Stimulated activated CD4-positive, alpha-beta T cell treated with anti-CD3 and anti-CD28 coated beads, Interleukin-12 subunit alpha, Interleukin-12 subunit beta, amount 100 ng/mL, for 48 hours (primary cell): ENCODE measurements at places on chromosomes 2 and 18.

GRCh38 chr2:173652311-173652710 lies 297.6 kb downstream of the CDCA7 start:
- DNase-seq: no peak

DNA sequence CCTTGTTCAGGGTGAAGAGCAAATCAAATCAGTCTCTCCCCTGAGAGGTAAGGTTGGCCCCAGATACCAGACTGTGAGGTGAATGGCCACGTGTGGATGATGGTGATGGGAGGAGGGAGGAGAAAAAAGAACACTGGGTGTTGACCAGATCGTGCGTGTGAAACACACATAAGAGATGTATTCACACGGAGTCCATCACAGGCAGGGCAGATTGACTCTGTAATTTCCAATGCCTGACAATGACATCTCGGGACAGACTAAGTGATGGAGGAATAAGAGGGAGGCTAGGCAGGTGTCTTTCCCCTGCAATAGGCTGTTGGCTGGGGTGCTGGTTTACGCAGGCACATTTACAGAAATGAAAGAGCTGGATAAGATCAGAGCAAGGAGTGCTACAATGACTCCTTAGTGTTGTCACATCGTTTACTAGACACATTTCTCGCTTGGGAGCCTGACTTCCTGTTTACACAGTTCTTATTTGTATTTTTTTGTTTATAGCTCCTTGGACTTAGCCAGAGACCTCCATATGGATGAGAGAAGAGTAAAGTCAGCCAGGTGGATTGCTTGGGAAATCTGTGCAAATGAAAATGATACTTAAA lies 43.1 kb downstream of the CPO start:
- DNase-seq: no peak

DNA sequence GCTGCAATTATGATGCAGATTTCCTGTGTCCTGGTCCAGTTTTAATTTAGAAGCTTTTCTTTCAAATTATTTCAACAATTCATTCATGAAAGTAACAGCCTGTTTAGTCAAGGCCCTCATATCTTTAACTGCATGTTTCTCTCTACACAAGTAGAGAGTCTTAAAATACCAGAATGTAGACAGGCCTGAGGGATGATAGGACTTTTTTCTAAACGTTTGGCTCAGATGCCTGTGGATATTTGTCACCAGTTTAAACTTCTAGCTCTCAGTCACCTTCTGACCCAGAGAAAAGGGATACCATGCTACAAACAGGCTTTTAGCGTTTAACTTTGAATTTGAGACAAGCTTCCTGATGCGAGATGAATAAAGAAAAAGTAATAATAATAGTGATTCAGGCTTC lies 15.7 kb downstream of the COL5A2 start:
- DNase-seq: no peak

- no peak for DNase-seq
Observed at GRCh38 chr2:48248251-48248933, 281.6 kb upstream of the STON1 start.

- DNase-seq: no peak
Observed at GRCh38 chr2:9907402-9907801, 44.1 kb upstream of the GRHL1 start.

- no peak for DNase-seq
Observed at GRCh38 chr2:120859814-120860578, 124.3 kb downstream of the GLI2 start.

GRCh38 chr18:49067071-49067470 lies 116.3 kb upstream of the SMAD7 start:
- DNase-seq: no peak

- no peak for DNase-seq
Observed at GRCh38 chr2:36480636-36481035, 117.3 kb downstream of the FEZ2 start.

- no peak for DNase-seq
Observed at GRCh38 chr2:85071096-85071495, 62.1 kb upstream of the TCF7L1 start.

- DNase-seq: no peak
Observed at GRCh38 chr2:236943841-236944513, 141.7 kb upstream of the COPS8 start.

DNA sequence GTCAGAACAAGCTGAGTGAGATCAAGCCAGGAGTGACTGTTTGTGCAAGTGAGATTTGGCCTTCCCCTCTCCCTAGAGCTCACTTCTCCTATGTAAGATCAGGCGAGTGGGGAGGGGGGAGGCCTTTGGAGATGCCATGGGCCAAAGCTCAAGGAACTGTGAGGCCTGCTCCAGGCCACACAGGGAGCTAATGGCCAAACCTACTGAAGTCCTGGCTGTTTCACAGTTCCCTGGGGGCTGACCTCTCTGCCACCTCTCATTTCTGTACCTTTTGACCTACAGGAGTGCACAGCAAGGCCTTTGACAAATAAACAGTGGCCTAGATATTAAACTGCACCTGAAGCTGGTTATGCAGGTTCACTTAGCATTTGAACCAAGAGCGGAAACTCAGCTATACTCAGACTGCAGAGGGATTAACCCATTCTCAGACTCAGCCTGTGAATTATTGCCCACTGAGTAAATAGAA lies 235.0 kb upstream of the NT5C1B start:
- no peak for DNase-seq

GRCh38 chr2:32009516-32010256 lies 1.1 kb downstream of the MEMO1 start:
- peak; percentile 4 for DNase-seq

DNA sequence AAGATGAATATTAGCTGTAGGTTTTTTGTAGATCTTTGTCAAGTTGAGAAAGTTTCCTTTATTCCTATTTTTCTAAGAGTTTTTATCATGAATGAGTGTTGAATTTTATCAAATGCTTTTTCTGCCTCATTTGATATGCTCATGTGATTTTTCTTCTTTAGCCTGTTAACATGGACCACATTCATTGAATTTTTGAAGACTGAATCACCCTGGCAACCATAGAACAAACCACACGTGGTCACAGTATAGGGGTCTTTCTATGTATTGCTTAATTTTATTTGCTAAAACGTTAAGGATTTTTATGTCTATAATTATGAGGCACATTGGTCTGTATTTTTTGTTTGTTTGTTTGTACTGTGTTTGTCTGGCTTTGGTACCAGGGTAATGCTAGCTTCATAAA lies 201.7 kb upstream of the CWC22 start:
- no peak for DNase-seq

DNA sequence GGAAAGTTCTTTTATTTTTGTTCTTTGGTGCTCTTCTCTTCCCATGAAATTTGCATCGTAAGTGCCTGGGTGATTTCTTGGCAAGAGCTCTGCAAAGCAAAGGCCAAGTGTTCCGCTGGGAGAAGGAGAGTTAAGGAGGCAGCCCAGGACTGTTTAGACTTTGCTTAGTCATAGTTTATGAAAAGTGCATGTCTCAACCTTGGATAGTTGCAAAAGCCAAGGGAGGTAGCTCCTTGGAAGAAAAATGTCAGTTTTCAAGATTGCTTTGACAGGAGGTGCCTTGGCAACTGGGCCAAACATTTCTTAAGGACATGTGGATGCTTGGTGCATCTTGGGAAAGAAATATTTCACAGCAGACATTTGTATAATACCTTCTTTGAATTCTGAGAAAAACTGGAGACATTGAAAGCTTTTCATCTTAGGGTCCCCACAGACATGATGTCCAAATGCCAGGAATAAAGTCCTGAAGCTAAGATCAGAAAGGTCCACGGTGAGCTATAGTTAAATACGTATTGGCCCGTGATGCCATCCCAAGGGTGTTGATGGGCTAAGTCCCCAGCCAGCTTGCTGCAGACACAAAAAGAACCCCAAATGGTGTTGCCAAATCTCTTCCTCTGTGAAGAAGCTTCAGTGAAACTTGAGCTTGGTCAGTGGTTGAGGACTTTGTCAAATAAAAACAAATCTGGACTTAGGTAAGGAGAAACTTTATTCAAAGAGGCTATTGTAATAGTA lies 96.3 kb upstream of the THUMPD2 start:
- no peak for DNase-seq

DNA sequence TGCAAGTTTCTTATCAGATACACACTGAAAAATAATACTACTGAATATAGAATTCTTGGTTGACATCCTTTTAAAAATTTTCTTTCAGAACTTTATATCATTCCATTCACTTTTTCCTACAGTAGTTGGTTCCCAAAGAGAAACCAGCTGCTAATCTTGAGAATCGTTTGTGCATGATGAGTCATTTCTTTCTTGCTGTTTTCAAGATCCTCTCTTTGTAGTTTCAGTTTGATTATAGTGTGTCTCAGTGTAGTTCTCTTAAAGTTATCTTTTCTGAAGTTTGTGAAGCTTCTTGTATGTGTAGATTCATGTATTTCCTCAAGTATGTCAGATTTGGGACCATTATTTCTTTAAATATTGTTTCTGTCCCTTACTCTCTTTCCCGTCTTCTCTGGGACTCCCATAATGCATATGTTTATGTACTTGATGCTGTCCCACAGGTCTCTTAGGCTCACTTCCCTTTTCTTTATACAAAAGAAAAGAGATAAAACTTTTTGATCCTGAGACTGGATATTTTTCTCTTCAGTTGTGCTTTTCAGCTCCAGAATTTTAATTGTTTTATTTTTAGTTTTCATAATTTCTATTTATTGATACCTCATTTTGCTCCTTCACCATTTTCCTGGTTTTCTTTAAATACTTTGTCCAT lies 801.0 kb downstream of the TDRD15 start:
- no peak for DNase-seq

DNA sequence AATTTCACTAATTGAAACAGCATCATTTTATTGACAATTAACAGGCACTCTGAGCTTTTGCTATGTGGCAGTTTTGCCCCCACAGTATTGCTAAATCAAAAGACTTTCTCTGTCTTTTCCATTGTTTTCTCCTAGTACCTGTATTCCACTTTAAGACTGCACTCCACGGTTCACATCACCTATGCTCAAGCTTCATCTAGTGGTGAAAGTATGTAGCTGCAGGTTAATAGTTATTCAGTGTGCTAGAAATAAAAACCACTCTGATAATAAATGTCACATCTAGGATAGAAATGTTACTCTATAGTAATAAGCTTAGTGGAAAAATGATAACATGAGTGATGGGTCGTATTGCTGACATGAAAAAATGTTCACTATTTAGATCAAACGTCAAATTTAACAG lies 24.6 kb downstream of the ARL6IP6 start:
- DNase-seq: no peak

- no peak for DNase-seq
Observed at GRCh38 chr2:166573391-166573790, 79.3 kb upstream of the SCN7A start.

- DNase-seq: no peak
Observed at GRCh38 chr2:45532181-45532580, 78.9 kb downstream of the SRBD1 start.

- no peak for DNase-seq
Observed at GRCh38 chr2:239225871-239226561, 174.8 kb downstream of the HDAC4 start.

GRCh38 chr2:47134386-47135090 lies 20.6 kb downstream of the STPG4 start:
- DNase-seq: no peak

DNA sequence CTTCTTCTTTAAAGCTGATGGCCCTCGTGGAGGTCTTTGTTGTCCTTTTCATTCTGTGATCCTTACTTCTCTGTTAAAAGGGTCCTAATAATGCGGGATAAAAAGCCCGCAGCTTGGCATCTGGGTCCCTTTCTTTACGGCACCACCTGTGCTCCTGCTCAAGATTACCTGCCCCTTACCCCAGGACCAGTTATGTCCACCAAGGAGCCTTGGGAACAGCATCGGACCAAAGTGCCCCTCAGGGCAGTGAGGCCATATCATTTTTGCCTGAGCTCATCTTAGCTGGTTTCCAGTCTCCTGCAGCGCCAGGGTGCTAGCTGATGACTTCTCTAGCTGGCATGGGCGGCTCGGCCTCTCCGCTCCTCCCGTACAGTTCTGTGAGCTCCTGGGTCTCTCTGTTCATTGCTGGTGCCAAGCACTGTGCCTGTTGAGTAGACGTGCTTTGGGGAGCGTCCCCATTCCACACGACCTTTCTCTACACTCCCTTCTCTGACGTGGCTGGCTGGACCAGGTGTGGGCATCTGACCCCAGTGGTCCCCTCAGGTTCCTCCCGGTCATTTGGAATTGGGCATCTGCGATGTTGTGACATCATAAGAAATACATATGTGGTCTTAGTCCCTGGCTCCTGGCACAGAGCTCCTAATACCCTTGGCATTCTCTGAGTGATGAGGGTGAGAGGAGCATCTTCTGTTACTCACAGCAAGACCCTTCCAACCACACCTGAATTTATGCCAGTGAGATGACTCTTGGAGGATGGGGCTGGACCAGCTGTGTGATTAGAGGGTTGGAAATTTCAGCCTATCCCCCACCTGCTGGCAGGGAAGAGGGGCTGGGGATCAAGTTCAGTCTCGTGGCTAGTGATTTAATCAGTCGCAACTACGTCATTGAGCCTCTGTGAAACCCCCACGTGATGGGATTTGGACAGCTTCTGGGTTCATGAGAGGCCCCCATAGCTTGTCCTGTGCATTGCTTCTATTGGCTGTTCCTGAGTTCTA lies 134.2 kb upstream of the HS6ST1 start:
- no peak for DNase-seq

- DNase-seq: no peak
Observed at GRCh38 chr2:24402242-24403097, 42.1 kb upstream of the ITSN2 start.

DNA sequence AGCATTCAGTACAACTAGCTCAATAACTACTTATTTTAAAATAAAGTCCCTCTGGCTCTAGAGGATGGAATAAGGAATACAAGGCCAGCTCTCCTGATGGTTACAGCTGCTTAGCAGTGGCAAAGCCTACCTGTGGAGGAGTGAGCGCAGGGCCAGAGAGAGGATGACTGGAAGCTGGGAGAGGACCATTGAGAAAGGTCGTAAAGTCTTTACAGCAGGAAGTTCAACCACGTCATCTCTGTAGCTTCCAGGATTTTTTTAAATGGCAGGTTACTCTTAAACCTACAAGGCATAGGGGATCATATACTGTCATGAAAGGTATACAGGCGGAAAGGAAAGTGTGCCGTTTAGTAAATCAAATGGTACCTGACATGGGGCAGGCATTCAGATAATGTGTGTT lies 26.3 kb downstream of the ANXA4 start:
- DNase-seq: no peak

- no peak for DNase-seq
Observed at GRCh38 chr2:65602603-65603235, 170.3 kb upstream of the SPRED2 start.

- DNase-seq: no peak
Observed at GRCh38 chr2:221518201-221518934, 53.7 kb downstream of the EPHA4 start.

DNA sequence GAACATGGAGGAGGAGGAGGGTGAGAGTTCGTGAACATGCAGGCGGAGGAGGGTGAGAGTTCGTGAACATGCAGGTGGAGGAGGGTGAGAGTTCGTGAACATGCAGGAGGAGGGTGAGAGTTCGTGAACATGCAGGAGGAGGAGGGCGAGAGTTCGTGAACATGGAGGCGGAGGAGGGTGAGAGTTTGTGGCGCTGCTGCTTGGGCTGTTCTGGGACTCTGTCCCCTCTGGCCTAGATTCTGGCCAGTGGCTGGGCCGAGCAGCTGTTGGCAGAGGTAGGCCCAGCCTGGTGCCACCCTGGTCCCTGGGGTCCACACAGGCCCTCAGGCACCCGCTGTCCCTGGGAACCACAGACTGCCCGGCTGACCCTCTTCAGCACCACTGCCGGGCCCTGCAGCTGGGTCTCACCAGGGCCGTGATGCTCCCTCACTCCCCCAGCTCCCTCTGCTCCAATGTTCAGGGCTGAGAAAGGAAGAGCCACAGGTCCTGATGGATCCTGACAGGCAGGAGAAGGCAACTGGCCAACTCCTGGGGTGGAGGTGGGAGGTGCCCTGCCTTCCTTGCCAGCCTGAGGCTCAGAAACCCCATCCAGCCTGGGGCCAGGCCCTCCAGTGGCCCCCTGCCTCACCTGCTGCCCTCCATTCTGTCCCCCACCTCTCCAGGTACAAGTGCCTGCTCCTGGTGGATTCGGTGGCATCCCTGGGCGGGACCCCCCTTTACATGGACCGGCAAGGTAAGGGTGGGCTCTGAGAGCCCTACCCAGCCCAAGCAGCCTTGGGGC lies 3.9 kb downstream of the AGXT start:
- no peak for DNase-seq
